ENCODE measurements at places on chromosomes 5 and 9.

GRCh38 chr9:98532147-98532546 lies 176.6 kb downstream of the GABBR2 start:
- no peak for DNase-seq

DNA sequence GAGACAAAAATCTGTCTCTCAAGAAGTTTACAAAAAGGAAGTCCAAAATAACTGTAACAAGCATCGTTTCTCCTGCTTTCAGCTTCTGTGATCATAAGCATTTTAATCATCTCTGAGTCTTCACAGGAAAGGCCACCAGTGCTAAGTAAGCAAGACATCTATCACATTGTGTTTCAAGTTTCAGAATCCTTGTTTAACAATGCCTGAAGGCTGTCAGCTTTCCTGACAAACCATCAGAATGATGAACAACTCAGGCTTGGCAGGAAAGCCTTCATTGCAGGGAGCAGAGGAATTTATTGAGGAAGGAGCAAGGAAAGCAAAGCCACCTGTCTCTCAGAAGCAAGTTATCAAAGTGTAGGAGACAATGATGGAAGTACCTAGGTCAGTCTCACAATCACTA lies 143.5 kb upstream of the DAPK1 start:
- DNase-seq: no peak

- DNase-seq: no peak
Measured at GRCh38 chr9:132881826-132882225, 3.1 kb downstream of the SPACA9 start.

DNA sequence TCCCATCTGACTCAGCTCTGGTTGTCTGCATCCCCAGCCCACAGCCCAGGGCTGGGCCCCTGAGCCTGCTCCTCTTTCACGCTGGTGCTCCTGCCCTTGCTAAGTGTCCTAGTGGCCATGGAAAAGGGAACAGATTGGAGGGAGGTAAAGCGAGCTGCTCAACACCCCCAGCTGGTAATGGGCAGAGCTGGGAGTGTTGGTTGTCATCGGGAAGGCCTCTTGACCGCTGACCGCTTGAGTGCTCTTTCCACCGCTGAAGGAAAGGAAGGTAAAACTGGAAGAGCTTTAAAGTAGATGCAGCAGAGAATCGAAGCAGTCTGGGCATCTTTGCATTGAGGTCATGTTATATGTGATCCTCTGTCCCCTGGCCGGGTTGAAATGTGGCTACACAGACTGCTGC lies 60.2 kb downstream of the CRB2 start:
- no peak for DNase-seq

GRCh38 chr9:133252301-133253020 lies 22.5 kb downstream of the ABO start:
- no peak for DNase-seq

GRCh38 chr5:151825445-151825844 lies 53.7 kb downstream of the G3BP1 start:
- DNase-seq: peak; percentile 43

DNA sequence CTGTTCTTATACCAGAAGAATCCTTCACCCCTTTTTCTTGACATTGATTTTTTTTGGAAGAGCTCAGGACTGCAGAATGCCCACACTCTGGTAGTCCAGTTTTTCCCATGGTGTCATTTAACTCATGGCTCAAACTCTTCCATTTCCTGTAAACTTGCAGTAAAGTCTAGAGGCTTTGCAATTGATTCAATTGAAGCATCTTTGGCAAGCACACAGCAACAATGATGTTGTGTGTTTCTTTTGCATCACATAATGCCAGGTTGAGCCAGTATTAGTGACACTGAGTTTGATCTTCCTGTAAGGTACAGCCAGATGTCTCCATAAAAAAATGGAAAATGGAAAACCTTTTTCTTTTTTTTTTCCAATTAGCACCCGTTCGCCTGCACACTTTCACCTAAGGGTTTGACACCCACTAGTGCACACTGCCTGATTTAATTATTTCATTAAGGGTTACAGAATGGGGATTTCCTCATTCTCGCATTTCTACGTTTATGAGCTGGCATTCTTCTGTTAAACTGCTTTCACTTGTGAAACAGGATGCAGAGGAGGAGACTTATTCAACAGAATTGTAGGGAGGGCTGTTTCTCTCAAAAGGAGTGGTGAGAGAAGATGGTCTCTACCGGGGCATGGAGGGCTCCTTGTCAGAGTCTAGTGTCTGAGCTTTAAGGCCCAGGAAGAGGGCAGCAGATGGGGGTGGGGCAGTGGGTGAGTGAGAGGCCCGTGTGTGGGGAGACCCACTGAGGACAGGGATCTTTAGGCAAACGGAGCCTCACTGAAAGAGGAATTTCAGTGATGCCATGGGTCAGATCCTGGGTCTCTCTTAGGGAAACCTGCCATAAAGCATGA lies 2.2 kb upstream of the S1PR3 start:
- no peak for DNase-seq

DNA sequence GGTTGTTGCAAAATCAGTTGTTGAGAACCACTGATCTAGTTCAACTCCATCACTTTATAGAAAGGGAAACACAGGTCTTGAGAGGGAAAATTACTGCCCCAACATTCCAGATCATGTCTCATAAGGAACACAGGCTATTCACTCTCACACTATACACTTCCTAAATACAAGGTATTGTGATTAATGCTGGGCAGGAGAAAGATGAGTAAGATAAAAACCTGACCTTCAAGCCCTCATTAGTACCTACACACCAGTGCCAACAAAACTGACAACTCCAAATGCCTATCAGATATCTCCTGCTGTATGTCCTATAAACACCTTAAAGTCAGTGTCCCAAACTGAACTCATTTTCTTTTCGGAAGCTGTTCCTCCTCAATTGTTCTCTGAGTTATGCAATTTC lies 8.2 kb downstream of the GNE start:
- DNase-seq: no peak

DNA sequence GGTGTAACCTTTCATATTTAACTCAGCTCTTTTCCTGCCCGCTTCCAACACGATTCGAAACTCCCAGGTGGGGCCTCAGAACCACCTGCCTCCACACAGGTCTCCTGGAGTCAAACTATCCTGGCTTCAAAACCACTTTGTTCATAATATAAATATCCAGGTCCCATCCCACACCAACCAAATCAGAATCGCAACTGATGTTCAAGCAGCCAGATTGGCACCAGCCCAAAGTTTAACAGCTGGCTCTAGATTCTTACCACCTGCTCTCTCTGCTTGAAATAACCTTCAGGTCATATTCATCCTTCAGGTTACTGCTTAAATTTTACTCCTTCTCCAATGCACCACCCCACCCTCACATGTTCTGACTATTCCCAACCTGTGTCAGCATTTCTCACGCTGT lies 231.4 kb upstream of the TRPM3 start:
- DNase-seq: no peak

DNA sequence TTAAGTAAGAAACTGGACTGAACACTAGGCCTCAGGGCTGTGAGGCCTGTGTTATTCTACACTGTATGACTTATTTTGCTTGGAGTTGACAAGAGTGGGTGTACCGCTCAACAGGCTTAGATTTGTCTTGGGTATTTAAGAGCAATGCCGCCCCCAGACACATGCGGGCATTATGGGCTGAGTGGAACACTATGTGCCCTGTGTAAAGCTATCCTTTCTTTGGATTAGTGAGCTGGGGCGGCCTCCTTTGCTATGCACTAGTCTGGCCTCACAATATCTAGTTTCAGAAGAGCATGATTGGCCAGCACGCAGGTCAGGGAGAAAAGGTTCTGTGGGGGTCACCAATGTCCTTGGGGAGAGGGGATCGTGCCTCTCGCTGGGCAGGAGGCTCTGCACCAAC lies 206.3 kb upstream of the GDNF start:
- DNase-seq: no peak

GRCh38 chr5:77431719-77432118 lies 60.4 kb downstream of the WDR41 start:
- DNase-seq: no peak

- no peak for DNase-seq
Measured at GRCh38 chr9:36158917-36159316, 10.3 kb upstream of the CCIN start.

DNA sequence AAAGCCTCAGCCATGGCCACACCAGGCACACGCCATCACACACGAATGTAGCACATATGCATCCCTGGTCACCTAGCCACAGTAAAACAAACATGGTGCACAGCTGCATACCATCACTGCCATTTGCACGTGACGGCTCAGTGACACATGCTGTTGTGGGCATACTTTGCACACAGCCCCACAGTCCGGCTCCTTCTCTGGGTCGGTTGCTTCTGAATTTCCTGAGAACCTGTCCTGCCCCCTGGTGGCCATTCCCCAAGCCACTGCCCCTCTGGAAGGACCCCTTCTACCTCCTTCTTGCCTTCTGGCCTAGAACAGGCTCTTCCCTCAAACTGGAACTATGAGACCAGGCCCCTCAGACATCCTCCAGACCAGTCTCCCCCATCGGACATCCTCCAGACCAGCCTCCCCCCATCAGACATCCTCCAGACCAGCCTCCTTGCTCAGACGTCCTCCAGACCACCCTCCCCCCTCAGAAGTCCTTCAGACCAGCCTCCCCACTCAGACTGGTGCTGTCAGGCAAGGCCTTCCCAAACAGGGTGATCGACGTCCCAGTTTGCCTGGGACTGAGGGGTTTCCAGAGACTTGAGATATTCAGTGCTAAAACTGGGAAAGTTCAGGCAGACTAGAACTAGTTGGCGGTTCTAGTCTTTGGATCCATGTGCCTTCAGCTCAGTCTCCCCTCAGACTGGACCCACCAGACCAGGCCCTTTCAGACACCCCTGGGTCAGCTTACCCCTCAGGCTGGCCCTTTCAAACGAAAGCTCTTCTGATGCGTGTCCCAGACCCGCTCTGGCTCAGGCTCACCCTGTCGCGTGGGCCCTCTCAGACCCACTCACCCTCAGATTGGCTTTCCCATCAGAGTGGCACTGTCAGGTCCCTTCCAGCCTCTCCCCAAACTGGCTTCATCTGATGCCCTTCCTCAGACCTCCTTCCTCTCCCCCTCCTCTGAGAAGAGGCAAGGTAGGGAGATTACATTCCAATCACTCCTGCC lies 24.3 kb upstream of the ENHO start:
- DNase-seq: peak; percentile 58

All from hippocampal formation (tissue), 2 donors.